NCI-H345 (cell line): ENCODE measurements at places on chromosomes 11 and 22.

GRCh38 chr11:123587559-123587958, 66.9 kb downstream of the SCN3B start:
- no peak for DNase-seq

GRCh38 chr11:8239536-8240228, 24.0 kb downstream of the LMO1 start:
- DNase-seq = no peak

GRCh38 chr11:95371153-95371552, 140.2 kb upstream of the SESN3 start:
- no peak for DNase-seq

- no peak for DNase-seq
These were observed 399.6 kb downstream of the TMEM135 start for GRCh38 chr11:87437133-87437843.

GRCh38 chr11:3205261-3206155, 13.1 kb downstream of the MRGPRG start:
- DNase-seq = no peak

GRCh38 chr11:61586792-61587430, 6.0 kb upstream of the SYT7 start:
- no peak for DNase-seq

DNA sequence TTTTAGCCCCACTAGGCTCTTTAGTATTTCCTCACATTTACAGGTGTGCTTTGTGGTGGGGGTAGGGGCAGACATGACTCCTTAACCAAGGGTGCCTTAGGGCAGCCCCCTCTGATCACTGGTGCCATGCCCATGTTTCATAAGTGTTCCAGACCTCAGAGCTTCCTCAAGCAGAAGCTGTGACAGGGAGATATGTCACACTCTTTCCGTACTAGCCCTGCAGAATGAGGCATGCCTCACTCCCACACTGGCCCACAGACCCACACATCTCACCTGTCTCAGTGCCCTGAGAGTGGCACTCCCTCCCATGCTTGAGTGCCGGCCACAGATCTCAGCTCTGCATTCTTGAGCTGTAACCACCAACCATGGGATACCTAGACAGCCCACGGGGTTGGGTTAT, 22.9 kb upstream of the OR56B4 start:
- no peak for DNase-seq

DNA sequence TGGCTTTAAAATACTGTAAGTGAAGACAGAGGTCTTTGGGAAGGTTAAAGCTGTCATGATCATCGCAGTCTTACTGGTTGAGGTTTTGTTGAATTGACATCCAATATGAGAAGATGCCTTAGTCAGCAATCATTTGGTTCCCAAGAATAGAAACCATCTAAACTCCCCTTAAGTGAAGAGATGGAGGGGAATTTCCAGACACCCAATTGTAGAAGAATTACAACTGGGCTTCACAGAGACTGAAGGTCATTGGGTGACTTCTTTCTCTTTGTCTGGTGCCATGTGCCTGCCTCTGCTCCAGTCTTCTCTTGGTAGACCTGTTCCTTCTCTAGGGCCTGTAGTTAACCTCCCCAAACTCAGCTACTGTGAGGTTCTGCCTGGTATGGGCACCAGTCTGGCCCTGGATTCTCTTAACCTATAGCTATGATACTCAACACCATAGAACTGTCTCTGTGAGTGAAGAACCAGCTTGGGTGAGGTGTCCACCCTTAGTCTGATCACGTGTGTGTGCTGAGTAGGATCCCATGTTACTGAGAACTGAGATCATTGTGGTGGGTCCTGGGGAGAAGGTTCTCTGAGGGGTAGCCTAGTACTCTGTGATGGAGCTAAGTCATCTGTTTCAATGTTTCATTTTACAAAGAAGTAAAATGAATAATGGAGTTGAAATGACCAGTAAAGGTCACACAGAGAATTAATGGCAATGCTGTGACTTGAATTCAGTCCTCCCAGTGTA, 182.5 kb downstream of the CSNK2A3 start:
- no peak for DNase-seq

GRCh38 chr11:69705351-69705811, 1.6 kb upstream of the FGF19 start:
- no peak for DNase-seq

DNA sequence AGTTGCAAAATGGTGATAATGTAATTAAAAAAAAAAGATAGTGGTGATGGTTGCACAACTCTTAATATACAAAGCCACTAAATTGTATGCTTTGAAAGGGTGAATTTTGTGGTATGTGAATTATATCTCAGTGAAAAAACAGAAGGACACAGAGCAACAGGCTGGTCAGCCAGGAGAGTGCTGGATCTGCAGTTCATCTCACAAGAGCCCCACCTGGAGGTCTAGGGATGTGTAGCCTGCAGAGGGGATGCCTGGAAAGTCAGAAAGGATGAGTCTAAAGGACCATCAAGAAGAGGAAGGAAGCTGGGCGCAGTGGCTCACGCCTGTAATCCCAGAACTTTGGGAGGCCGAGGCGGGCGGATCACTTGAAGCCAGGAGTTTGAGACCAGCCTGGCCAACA, 9.0 kb downstream of the POLR3H start:
- no peak for DNase-seq

- no peak for DNase-seq
These were observed 115.0 kb downstream of the FDX1 start for GRCh38 chr11:110544779-110545178.

- DNase-seq = no peak
These were observed 12.3 kb upstream of the MPEG1 start for GRCh38 chr11:59225017-59225416.

DNA sequence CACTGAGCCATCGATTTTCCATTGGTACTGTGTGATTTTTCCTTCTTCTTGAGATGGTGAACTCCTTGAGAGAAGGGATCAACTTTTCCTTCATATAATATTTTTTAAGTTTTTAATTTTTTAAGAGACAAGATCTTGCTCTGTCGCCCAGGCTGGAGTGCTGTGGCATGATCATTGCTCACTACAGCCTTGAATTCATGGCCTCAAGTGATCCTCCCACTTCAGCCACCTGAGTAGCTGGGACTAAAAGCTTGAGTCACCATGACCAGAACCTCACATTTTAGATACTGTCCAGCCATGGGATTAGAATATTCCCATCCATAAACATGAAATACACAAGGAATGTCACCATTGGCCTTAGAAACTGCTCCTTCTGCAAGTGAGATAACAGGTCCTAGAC, 66.9 kb upstream of the CHRM4 start:
- no peak for DNase-seq

GRCh38 chr22:38203090-38203810, 1.5 kb downstream of the MAFF start:
- peak; percentile 40 for DNase-seq

DNA sequence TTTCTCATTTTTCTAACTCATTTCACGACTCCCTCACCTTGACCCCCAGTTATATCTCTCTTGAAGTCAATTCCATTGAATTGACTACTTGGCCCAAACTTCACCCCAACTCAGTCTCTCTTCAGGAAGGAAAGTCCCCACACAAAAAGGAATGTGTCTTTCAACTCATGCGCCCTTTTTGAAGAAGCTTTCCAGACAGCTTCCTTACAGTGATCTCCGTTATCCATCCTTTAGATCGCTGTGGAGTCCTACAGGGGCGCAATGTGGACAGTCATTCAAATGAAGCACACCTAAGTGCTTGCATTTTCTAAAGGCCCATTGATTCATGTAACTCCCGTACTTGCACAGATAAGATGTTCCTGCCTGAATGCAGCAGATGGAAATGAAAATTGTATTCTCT, 101.1 kb upstream of the VPREB1 start:
- DNase-seq = no peak

GRCh38 chr11:61095021-61095420, 7.3 kb upstream of the CD5 start:
- no peak for DNase-seq
